ENCODE measurements at places on chromosomes 2 and 18. TPM values are rescaled to one million over a fixed set of nuclear protein-coding genes. Genes with fewer than 3 reads are reported as not detected.

DNA sequence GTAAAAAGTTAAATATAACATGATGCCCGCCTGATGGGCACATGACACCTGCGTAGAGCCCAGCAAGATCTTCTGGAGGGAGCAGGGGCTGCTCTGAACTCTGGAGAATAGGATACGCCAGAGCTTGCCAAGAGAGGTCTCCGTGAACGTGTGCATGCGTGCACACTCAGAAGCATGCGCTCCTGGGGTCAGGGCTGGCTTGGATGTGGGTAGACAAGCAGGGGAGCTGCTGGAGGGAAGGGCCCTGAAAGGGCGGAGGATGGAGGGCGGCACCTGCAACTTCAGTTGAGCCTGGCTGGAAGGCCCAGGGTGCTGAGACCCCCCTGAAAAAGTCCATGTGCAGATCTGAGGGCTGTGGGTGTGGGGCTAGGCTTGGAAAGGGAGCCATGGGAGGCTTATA lies 828.4 kb upstream of the SALL3 start:
- H3K4me3 ChIP-seq = no peak overlapping the region
- no peak for DNase-seq
- no peaks in the 10 kb centered on the region for H3K36me3 ChIP-seq
- no peak overlapping the region for H3K27ac ChIP-seq
- no peaks in the 10 kb centered on the region for H3K27me3 ChIP-seq
- H3K4me1 ChIP-seq = no peaks in the 10 kb centered on the region

Gene SERPINB5
- total RNA-seq = 0.69 TPM

DNA sequence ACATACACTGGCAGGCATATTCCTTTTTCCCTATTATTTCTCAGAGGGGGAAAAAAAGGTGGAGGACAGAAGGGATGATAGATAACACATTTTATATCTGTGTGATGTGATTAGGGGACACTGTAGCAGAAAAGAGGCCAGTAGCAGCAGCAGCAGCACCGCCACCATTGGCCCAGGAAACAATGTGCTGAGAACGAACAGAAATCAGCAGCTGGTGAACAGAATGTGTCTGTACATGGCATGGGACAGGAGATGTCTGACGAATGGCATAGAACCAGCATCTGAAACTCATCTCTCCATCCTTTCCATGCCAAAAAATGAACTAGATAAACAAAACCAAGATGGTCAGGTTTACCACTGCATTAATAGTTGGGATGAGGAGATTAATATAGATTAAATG lies 936.1 kb upstream of the ACVR2A start:
- no peaks in the 10 kb centered on the region for H3K36me3 ChIP-seq
- no peaks in the 10 kb centered on the region for H3K4me1 ChIP-seq
- no peak for DNase-seq
- H3K27me3 ChIP-seq = no peaks in the 10 kb centered on the region
- H3K4me3 ChIP-seq = no peak overlapping the region
- H3K27ac ChIP-seq = no peak overlapping the region

- no peak overlapping the region for H3K27ac ChIP-seq
- H3K4me3 ChIP-seq = no peak overlapping the region
- no peak for DNase-seq
- no peaks in the 10 kb centered on the region for H3K27me3 ChIP-seq
Observed at GRCh38 chr2:44759823-44760222, 181.7 kb upstream of the SIX3 start.

Gene HOXD11
- not detected for total RNA-seq

DNA sequence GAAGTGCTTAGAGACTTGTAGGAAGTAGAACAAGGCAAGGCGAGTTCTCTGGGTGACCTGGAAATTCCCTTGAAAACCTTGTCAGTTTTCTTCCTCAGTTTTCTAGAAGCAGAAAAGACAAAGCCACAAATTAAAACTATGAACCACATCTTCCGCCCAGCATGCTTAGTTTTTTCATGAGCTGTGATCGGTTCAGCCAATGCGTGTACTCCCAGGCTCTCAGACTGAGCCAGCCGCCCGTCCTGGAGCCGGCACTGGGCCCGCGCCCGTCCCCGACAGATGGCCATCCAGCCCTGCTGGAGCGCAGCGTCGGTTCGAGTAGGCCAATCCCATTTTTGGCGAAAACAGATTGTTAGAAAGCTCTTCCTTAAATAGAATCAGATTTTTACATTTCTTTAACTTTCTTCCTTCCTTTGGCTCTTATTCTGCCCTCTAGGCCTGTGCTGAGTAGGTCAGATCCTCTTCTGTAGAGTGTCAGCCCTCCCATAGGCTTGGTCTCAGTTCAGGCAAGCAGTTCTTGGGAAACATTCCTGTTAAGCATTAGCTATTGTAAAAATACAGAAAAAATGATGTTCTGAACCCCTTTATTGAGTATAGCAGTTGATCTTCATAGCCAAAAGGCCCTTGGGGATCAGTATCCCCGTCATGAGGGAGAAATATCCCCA lies 112.5 kb downstream of the NCK2 start:
- no peak overlapping the region for H3K27ac ChIP-seq
- DNase-seq = no peak
- no peaks in the 10 kb centered on the region for H3K27me3 ChIP-seq
- H3K4me3 ChIP-seq = no peak overlapping the region
- H3K36me3 ChIP-seq = no peaks in the 10 kb centered on the region

All from uterus (tissue), 4 donors.